ENCODE measurements at places on chromosomes 6 and 20. TPM values are rescaled to one million over a fixed set of nuclear protein-coding genes. Genes with fewer than 3 reads are reported as not detected.

Gene STX11
- 2.7 TPM for total RNA-seq

Gene BACH2
- total RNA-seq = 1.2 TPM

Gene MYCT1
- 0.05 TPM for total RNA-seq

Gene PTCRA
- total RNA-seq = not detected

Gene TTPAL
- 15.9 TPM for total RNA-seq

Gene SERPINB1
- total RNA-seq = 44.3 TPM

Gene TGM3
- 0.05 TPM for total RNA-seq

Gene TTK
- 16.4 TPM for total RNA-seq

Gene PIM1
- total RNA-seq = 14.1 TPM

Gene TRIM31
- total RNA-seq = 0.72 TPM

Gene MUC22
- total RNA-seq = 0.02 TPM

Gene HLA-F
- 5.1 TPM for total RNA-seq

Gene EDN1
- total RNA-seq = 37.5 TPM

Gene YTHDF1
- 49.7 TPM for total RNA-seq

Data from A549 treated with AZD2906 at 1 μM for 4 hours (cell line).